COLO829 (cell line): ENCODE measurements at places on chromosomes 12 and 14.

- DNase-seq: no peak
Observed at GRCh38 chr12:132787877-132788276, 26.2 kb upstream of the ANKLE2 start.

DNA sequence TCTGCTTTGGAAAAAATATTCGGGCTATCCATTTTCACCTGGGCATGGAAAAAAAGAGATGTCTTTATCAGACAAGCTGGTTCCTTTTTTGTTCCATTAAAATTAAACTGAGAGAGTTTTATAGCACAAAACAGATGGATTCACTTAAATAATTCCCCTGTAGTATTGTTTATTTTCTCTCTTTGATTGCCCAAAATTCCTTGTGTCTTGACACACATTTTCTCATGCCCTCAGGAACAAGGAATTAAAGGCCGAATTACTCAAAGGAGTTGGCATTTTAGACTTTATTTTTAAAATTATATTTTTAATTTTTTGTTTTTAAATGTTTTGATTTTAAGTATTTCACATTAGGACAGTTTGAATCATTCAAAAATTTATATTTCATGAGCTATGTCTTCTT is 69.6 kb upstream of the SLCO1C1 start:
- DNase-seq: no peak

DNA sequence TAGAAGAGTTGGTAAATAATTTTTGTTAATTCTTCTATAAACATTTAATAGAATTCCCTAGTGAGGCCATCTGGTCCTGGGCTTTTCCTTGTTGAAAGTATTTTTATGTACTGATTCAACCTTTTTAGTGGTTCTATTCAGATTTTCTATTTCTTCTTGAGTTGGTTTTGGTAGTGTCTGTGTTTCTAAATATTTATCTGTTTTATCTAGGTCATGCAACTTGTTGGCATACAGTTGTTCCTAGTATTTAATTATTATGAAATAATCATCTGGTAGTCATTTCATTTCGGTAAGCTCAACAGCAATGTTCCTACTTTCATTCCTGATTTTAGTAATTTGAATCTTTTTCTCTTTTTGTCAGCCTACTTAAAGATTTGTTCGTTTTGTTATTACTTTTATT is 234.1 kb upstream of the GARIN2 start:
- no peak for DNase-seq

DNA sequence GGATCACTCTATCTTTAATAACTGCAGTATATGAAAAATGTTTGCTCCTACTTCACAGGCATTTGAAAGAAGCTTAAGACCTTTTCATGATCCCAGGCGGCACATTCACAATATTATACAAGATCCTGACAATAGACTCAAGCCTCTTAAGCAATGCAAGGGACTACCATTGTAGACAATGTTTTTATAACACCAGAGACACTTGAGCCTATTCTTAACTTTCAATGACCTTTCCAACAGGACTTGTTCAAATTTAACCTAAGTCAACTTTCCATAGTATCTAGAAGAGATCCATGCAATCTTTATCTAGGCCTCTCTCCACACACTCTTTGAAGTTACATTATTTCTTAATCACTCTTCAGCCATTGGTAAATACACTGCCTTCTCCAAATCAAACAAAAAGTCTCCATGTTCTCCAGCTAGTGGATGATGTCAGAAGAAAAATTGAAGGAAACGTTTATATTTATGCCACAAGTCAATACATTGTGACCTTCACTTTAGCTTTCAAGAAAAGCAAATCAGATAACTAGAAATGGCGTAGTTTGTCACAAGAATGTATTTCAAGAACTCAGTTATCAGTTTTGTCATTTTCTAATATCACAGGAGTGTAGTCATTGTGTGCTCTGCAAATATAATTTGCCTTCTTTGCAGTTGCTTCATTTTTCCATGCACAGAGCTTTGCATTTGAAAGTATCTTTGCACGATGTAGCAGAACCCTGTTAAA is 41.2 kb downstream of the PHLDA1 start:
- DNase-seq: no peak

DNA sequence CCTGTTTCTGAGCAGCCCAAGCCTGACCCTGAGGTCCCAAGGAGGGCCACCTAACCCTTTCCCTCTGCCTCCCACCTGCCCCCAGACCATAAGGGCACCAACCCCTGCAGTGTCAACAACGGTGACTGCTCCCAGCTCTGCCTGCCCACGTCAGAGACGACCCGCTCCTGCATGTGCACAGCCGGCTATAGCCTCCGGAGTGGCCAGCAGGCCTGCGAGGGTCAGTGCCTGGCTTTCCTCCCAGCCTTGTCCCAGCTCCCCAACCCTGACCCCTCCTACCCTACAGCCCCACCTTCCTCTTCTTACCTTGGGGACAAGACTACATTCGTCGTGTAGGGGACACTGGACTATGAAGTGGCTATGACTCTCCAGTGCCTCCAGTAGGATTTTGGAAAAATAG is 33.7 kb upstream of the LRP1-AS start:
- DNase-seq: no peak

DNA sequence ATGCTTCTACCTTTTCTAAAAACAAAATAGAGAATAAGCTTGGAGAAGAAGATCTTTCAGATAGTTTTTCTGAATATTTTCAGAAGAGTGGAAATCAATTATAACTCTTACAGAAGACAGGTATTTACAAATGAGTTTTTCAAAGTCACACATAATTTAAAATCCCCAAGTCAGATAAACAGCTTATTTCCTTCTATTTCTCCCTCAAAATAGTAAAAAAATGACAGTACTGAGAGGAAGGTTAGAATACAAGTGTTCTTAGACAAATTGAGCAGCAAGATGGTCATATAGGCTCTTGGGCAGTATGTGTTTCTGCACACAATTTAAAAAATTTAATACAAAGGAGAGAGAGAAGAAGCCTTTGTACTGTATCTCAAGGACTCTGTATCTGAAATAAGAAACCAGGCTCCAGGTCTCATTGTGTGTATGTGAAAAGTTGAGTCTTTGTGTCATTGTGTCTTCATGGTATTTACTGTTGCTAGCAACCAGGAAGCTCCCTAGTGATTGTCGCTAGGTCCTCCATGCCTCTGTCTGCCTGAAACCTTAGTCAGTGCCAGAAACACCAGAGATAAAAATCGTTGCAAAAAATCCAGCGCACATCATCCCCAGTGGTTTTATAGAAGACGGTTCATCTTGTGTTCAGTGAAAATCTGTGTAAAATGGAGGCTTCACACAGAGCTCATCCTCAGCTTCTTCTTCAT is 12.9 kb upstream of the TUBA1A start:
- peak; percentile 45 for DNase-seq

DNA sequence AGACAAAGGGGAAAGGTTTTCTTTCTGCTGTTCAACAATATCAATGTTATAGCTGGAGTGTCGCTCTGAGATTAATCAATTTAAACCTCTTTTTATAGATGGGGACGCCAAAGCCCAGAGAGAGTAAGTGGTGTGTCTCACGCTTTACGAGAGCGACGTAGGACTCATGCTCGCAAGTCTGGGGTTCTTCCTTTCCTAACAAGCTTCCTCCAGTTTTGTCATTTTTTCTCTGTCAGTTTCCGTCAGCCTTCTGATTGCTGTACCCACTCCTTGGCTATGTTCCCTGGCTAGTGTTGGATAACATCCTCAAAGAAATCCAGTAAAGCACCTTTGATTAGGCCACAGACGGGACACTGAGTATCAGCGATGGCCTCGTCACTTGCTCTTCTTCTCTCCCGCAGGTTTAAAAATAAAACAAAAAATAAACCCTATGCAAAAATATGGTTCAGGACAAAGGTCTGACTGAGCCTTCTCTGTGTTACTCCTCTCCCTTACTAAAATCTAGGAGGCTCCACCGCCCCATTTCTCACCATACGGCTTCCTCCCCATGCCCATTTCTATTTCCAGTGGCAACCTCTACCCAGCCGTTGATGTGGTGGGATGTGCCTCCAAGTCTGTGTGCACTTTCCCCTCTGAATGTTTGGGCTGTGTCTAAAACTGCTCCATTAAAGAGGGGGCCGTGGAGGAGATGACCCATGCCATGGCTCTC is 172.7 kb upstream of the PARP11 start:
- no peak for DNase-seq

DNA sequence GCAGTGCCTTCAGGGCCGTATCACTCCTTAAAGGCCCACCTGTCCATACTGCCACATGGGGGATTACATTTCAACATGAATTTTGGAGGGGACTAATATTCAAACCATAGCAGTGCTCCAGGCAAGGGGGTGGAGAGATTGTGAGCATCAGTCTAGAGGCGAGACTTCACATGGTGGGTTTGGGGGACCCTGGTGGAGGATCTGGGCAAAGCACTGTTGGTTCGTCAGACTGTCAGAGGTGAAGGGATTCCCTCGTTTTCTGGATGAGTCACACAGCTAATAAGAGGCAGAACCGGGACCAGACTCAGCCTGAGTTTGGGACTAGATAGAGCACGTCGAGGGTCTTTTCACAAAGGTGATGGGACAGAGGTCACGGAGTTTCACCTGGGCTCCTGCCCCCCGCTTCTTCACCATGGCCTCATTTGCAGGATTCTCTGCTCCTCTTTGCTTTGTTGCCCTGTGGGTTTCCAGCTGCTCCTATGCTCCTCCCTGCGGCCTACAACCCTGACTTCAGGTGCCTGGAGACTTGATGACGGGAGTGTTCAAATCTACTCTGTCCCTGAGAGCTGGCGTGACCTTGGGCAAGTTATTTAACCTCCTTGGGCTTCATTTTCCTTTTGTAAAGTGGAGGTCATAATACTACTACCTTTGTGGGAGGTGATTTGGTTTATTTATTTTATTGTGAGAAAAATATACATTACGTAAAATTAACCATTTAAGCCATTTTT is 41.5 kb downstream of the TEAD4 start:
- DNase-seq: no peak

DNA sequence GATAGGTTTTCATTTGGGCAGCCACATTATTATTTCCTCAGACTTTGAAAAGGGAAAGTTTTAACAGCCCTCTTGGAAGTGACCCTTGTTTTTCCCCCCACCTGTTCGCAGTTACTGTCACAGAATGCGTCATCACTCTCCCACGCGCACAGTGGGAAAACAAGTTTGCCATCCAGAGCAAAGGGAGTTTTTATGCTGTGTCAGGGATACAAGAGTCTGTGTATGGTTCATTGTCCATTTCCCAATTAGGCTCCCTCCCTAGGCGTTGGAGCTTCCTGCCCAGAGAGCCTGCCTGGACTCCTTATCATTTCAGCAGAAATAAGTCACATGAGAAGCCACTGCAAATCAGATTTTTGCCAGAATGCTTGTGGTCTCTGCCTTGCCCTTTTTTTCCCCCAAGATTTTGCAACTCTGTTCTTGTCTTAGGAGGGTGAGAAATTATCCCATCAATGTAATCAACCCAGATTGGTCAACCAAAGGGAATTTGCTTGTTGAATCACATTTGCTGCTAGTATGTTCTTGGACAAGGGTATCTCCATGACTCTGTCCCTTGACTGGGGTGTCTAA is 104.1 kb downstream of the IGF1 start:
- peak; percentile 12 for DNase-seq

- DNase-seq: no peak
Observed at GRCh38 chr12:92706594-92706993, 3.8 kb downstream of the PLEKHG7 start.

DNA sequence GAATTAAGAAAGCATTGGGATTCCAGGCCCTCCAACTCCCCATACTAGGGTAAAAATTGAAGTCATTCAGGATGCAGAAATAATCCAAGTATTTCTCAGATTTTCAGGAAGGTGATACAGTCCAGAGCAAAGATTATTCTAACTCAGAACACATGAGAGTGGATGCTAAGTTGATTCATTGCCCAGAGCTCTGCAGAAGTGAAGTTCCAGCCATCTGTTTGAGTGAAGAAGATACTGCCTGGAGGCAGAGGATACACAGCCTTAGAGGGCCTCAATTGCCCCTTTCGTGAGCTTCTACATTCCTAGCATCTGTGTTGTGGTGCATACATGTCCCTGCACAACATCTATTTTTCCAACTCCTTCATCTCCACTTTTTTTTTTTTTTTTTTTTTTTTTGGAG is 36.9 kb upstream of the SMUG1 start:
- DNase-seq: no peak

- DNase-seq: no peak
Observed at GRCh38 chr14:26938054-26938453, 340.2 kb upstream of the NOVA1 start.

DNA sequence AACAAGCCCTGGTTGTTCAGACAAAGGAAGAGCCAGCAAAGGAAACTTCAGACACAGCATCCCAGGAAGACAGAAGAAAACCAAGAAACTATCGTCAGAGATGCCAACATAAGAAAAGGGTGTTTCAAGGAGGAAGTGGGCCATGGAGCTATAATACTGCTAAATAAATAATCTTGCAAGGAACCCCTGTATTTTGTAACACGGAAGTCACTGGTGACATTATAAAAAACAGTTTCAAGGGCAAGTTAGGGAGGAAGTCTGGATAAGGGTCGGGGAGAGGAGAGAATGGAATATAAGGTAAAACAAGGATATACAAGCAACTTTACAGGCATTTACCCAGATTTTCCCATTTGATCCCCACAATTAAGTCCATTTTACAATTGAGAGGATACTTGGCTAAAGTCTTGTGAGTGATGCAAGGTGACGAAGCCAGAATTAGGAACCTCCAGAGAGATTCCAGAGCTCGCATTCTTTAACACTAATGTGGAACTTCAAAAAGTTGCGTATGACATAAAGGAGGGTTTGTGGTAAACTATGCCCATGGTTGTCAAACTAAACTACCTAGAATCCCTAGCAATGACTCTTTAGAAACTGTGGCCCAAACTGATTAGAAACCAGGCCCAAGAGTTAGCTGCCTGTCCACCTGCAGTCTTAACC is 46.4 kb downstream of the PPM1H start:
- no peak for DNase-seq

DNA sequence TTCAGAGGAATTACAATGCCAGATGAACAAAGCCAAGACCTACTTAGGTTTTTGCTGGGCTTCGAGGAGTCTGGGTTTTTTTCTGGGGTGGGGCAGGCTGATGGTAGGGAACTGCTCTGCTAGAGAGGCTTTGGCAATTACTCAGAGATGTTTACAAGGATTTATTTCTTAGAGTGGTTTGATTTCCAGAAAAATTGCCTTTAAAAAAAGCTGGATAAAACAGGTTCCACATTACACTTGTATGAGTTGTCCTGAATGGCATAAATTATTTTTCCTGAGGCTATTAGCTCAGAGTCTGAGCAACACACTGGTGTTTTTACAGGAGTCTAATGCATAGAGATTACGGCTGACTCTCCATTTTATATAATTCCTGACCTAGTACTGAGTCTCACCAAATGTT is 118.5 kb upstream of the FRMD6 start:
- no peak for DNase-seq

GRCh38 chr12:62915204-62915529 is 19.8 kb downstream of the PPM1H start:
- no peak for DNase-seq
